ENCODE measurements at places on chromosomes 6 and 20.

- DNase-seq = no peak
These were observed 68.1 kb downstream of the PLCB4 start for GRCh38 chr20:9137001-9137400.

- no peak for DNase-seq
These were observed 14.3 kb upstream of the CDH22 start for GRCh38 chr20:46322641-46323040.

DNA sequence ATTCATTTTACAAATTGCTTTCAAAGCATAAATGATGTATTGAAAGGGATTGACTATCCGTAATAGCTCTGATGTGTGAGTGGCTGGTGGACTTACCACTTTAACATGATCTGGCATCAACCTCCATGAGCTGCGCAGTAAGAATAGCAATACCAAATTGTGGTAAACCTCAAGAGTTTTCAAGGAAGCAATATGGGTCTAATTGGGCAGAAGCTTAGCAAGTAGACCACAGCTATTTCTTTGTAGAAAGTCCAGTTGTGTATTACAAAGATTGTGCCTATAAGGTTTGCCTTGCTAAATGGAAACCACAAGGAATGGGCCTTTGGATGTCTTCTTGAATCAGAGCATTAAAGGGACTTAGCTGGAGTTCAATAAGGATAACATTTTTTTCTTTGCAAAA, 736.6 kb downstream of the KIF16B start:
- DNase-seq = no peak

GRCh38 chr20:62352402-62353288, 14.5 kb downstream of the LAMA5 start:
- DNase-seq = peak; percentile 73

GRCh38 chr20:36549942-36550789, 8.8 kb downstream of the MYL9 start:
- no peak for DNase-seq
